ENCODE measurements at places on chromosomes 2 and 18. TPM values are rescaled to one million over a fixed set of nuclear protein-coding genes. Genes with fewer than 3 reads are reported as not detected.

Gene VIL1
- not detected for total RNA-seq

Gene EMILIN2
- total RNA-seq: 49.6 TPM

- no peak for DNase-seq
These were observed at the start of gene CCDC141 for GRCh38 chr2:179049546-179050311. Gene CCDC141 (minus strand): TSS chr2:179050137. CDS start chr2:179049941, 196 bp downstream.

- no peak for DNase-seq
These were observed 486.3 kb downstream of the NR4A2 start for GRCh38 chr2:155846259-155846658.
